T-cell (primary cell): ENCODE measurements at places on chromosomes 16 and 17.

DNA sequence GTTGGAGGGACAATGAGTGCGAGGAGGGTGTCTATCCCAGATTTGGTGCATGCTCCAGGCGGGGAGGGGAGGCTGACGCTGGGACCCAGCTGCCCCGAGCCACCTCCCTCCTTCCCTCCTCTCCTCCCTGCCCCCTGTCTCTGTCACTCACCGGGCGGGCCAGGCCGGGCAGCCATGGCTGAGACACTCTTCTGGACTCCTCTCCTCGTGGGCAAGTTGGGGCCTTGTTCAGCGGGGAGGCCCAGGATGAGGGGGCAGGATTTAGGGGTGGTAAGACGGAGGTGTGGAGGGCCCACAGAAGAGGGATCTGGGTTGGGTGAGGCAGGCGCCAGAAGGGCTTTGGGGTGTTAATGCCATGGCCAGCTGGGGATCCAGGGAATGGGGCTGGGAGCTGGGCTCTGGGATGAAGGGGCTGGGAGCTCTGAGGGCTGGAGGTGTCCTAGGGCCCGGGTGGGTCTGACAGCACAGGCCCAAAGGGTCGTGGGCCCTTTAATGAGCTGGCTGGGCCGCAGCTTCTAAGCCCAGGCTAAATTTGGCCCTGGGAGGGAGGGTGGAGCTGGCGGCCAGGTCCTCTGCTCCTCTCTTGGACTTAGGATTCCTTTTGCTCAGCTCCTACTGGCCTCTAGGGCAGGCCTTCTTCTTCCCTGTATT lies at the start of gene SGCA:
TSS of gene SGCA (plus strand) at position 139 of the 651 bp plus-strand sequence. CDS start at position 175, 36 bp downstream.
- no peak for DNase-seq

DNA sequence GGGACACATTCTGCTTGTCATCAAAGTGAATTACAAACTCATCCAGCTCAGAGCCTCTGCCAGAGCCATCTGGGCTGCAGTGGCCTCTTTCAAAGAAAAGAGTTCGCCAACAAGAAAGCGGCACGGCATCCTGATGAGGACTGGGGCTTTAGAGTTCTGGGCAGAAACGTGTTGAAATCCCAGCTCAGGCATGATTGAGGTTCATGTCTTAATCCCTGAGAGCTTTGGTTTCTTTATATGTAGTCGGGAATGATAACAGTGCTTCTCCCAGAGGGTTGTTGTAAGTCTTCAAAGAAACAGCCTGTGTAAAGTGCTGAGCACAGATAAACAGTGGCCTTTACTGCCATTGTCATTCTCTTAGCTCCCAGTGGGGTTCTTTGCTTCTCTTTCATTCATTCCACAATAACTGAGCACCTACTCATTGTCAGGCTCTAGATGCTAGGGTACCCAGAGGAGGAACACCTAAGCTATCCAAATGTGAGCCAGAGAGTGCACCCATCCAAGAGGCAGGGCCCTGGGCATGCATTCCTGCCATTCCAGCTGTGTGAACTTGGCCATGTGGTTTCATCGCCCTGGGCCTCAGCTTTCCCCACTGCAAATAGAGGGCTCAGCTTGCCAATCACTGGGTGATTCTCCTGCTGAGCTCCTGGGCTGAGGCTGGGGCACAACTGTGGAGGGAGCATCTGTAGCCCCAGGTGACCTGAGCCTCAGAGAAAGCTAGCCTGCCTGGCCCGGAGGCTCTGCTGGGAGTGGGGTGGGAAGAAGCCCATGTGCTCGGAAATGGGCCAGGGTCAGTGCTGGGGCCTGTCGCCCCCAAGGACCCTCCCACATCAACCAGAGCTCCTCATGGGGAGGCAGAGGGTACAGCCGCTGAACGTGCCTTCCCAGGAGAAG lies 38.3 kb upstream of the CRHR1 start:
- DNase-seq: no peak

DNA sequence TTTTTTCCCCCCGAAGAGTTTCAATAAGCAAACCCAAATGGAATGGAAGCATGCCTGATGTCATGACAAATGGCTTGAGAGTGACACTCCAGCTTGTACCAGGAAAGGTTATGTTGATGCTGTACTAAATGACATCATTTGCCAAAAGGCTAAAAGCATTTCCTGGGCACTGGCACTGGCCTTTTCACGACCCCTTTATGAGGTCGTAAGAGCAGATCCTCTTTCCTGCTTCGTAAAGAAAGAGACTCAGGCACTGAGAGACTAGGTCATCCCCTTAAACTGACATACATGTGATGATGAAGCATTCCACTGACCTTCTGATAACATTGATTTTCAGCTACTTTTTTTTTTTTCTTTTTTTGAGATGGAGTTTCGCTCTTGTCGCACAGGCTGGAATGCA lies 30.5 kb downstream of the CEP295NL start:
- no peak for DNase-seq

DNA sequence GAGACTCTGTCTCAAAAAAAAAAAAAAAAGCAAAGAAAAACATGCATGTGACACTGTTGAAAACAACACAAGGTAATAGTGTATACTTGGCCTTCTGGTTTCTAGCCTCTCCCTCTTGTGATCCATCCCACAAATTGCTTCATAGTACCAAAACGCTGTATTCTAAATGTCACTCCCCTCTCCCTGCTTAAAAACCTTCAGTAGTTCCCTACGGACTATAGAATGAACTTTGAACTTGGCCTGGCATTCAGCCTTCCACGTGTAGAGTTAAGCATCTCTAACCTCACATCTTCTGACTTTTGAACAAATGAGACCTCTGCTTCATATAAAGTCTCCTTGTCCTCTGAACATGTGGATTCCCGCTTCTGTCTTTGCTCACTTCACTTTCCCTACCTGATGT lies 5.1 kb downstream of the ZNF821 start:
- no peak for DNase-seq

DNA sequence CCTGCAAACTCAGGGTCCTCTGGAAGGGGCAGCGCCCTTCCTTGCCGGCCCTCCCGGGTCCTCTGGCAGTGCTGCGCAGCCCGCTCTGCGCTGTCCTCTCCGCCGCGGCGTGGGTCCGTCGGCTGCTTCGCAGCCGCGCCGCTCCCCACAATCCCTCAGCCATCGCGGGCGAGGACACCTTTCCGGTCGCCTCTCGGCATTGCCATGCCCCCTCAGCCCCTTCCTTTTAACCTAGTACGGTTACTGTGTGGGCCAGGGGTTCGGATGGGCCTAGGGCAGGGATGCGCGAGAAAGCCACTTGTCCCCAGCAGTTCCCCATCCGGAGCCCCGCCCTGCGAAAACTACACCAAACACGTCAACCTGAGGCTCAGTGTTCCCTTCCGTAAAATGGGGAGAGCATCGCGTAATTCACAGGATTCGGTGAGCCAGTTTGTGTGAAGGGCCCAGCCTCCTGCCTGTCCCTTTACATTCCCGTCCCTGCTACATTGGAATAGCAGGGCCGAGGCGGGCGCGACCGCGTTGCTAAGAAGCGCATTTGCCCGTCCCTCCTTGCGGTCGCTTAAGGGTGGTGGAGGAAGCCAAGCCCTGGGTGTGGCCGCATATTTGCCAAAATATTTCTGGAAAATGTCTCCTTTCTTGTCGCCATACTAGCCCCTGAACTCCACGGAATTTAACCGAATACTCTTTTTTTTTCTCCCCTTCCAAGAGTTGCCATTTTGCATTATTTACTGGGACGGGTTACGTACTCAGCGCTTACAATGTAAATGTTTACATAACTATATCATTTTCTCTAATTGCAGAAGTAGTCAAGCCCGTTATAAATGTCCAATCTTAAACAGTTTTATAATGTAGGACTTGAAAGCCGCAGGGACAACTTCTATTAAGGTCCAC lies 13.2 kb downstream of the COPZ2 start:
- peak; percentile 64 for DNase-seq
